ENCODE measurements at places on chromosomes 12 and 14.

DNA sequence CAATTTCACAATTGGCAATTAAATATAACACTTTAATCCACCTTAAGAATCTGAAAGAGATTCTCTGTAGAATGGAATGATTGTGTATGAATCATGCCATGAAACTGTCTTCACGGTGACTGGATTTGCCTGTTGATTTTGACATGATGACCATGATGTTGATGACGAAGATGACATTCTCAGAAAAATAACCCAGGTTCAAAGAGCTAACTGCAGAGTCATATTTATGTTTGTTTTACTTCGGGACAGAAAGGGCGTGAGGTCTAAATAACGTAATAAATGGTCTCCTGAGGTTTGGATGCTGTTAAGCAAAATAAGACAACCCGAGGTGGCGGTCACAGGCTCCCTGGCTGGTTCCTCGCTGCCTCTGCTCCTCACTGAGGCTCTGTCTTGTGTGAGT, 532.0 kb downstream of the TMEM121 start:
- no peak for DNase-seq

DNA sequence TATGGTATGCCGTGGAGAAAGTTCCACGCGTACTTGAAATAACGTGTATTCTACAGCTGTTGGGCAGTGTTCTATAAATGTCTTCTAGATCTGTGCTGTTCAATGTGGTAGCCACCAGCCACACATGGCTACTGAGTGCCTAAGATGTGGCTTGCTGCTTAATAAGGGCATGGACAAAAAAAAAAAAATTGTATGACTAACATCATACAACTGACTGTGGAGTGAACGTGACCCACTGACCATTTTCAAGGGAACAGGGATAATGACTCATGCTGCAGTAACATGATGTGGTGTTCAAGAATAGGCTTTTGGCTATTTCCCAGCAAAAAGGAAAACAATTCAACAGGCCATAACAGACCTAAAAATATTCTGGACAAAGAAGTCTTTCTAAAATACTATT, 13.0 kb downstream of the ATG14 start:
- no peak for DNase-seq

- DNase-seq = no peak
Observed at GRCh38 chr12:54420766-54421144, 1.7 kb upstream of the ITGA5 start.

DNA sequence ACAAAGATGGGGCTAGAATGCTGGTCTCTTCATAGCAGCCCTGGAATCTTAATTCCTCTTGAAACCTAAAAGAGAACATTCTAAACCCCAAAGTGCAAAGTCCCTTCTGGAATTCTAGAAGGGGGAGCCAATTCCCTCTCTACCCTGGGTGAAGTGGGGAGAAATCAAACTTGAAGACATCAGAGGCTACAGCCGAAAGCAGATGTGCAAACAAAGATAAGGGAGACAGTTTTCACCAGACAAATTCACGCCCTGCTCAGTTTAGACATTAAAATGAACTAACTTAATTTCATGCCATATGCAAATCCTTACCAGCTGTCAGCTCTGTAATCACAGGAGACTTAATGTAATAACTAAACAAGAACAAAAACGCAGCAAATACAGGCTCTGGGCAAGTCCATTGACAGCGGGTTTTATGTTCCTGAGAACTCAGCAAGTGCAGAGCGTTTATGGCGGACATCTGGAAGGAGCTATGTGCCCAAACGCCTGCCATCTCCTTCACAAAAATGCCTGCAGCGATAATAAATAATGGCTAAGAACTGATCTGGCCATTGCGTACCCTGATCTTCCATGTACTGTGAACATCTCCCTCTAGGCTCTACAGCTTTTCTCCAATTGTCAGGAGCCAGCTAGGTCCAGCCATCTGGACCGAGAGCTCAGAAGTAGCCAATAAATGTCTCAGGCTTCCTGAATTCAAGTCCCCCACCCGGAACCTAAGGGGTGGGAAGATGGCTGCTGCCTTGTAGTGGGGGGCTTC, 19.1 kb upstream of the FICD start:
- DNase-seq = no peak

DNA sequence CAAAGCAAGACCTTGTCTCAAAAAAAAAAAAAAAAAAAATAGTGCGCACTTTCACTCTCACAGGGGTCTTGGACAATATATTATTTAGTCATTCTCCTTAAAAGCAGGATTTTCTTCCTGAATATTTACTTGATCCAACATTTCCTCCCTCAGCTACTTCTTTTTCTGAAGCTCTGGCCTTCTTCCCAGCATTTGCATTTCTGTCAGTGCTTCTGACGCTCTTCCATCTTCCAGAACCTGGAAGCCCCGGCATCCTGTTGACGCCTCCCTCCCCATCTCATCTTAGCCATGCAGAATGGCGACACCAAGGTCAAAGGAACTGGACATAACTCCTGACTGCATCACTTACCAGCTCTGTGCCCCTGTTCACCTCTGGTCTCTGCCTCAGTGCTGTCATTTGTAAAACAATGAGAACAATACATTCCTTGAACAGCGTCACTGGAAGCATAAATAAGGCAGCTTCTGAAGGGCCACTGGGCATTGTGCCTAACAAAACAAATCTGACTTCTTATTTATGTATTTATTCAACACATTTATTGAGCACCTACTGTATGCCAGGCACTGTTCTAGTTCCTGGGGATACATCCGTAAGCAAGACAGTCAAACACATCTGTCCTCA, 90.9 kb upstream of the MDM1 start:
- DNase-seq = no peak

DNA sequence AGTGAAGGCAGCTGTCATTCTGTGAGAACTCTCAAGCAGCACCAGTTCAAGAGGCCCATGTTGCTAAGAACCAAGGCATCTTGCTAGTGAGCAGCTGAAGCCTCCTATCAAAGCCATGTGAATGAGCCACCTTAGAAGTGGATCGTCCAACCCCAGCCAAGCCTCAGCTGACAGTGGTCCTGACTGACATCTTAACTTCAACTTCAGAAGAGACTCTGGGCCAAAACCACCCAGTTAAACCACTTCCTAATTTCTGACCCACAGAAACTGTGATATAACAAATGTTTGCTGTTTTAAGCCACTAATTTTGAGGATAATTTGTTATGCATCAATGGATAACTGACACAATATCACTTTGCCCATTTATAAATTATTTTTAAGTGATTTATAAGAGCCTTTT, 256.0 kb downstream of the RPAP3 start:
- DNase-seq = no peak

- DNase-seq = peak; percentile 64
Observed at GRCh38 chr14:20857630-20858261, 33.4 kb upstream of the RNASE3 start.

DNA sequence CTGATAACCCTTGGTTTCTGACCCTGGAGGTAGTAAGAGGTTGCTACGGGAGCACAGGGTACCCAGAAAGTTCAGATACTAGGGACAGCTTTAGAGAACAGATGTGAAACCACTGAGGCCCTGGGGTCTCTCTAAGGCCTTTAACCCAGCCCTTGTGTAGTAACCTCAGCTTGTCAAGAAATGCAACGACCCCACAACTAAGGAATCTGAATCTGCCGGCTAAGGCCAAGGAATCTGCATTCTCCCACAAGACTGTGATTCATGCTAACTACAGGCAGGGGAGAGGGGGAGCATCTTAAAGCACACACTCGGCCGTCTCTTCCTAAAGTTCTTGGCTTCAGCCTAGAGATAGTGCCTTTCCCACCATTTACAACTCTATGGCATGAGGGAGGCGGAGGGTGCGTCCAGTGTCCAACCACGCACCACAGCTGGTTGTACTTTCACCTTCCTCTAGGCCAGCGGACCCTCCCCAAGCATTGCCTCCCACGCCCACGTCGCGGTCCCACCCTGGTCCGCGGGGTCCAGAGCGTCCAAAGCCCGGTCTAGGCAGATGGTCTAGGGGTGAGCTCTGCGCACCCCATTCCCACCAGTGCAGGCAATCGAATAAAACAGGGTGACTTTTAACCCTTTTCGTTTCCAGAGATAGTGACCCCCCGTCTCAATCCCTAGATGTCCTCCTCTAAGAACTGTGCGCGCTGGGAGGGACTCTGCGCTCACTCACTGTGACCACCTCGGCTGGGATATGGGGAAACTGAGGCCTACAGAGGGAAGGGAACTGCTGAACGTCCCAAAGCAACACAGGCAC, 735 bp upstream of the VASH1 start:
- no peak for DNase-seq

- DNase-seq = no peak
Observed at GRCh38 chr12:56071648-56072047, 8.3 kb upstream of the ERBB3 start.

- no peak for DNase-seq
Observed at GRCh38 chr12:109842021-109842420, 8.8 kb upstream of the TRPV4 start.

DNA sequence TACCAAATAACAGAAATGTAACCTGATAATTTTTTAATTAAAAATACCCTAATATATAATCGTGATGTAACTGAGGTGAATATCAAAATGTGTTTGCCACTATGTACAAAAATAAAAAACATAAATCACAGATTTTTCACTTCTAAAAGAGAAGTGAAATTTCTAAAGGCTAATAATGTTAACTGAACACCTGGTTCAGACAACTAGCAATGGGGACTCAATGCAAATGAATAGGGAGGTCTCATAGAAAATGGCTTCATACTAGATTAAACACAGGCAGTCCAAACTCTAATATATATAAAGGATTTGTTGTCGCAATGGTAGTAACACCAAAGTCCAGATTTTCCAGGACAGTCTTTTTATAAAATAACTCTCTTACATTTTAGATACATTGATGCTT, 365.4 kb upstream of the ATP2B1 start:
- DNase-seq = no peak

DNA sequence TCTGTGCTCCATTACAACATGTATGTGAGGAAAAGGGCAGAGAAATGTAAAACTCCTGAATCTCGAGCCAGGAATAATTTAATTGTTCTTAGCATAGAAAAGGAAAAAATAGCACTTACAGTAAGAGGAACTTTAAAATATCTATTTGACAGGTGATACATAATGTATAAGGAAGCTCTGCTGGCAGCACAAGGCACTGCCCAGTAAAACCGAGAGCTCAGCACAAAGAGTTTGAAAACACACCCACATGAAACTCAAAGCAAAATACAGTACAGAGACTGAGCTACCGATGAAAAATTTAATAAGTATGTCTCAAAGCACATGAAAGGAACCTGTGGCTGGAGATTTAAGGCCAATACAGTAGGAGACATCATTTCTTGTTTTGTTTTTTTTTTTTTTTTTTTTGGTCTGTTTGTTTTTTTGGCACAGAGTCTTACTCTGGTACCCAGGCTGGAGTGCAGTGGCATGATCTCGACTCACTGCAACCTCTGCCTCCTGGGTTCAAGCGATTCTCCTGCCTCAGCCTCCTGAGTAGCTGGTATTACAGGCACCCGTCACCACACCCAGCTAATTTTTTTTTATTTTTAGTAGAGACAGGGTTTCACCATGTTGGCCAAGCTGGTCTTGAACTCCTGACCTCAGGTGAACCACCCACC, 19.2 kb downstream of the CLIP1 start:
- peak; percentile 15 for DNase-seq

GRCh38 chr12:96457191-96457930, 32.0 kb upstream of the CFAP54 start:
- DNase-seq = no peak

GRCh38 chr14:69574263-69574953, at the start of gene CCDC177:
CCDC177 (minus strand) TSS chr14:69574871; CDS start chr14:69573622, 1,249 bp downstream.
- peak; percentile 77 for DNase-seq

DNA sequence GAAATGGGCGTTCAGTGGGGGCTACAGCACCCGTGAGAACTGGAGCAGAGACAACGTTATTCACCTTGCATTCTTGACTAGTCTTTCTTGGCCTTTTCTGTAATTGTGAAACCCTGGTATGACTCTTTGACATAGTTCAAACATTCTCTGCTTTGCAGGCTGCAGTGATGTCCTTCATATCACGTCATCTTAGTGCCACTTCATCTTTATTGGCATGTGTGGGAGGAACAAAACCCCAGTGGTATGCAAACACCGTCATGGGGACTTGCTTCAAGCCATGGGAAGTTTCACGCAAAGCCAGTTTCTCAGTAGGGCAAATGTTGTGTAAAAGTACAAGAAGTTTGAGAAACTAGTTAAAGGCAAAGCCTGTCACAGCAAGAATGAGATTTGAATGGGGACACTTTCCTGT, 20.2 kb upstream of the DUSP16 start:
- DNase-seq = peak; percentile 73

GRCh38 chr12:116123451-116124258, 153.8 kb downstream of the MED13L start:
- DNase-seq = peak; percentile 50

GRCh38 chr12:40192704-40193255, 32.0 kb upstream of the LRRK2 start:
- DNase-seq = no peak

- DNase-seq = no peak
Observed at GRCh38 chr14:68631394-68632053, 161.3 kb downstream of the ZFP36L1 start.

GRCh38 chr12:110424237-110424636, 20.7 kb upstream of the ANAPC7 start:
- no peak for DNase-seq

GRCh38 chr12:107086314-107086713, 7.0 kb downstream of the CRY1 start:
- DNase-seq = no peak

DNA sequence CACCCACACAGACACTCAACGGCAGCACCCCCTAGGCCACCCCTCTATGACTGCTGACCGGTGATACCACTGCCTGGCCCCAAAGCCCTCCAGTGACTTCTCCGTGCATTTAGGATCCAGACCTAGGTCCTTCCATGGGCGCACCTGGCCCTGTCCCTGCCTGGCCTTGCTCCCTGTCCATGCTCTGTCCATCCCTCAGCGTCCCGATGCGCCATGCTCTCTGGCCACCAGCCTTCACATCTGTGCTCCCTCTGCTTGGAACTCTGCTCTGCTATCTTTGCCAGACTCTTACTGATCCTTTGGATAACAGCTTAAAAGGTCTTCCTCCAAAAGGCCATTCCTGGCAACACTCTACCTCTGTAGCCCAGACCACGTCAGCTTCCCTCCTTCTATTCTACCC, 25.4 kb upstream of the HDAC7 start:
- no peak for DNase-seq

GRCh38 chr14:51978681-51979085, 10.7 kb upstream of the RTRAF start:
- DNase-seq = no peak

- no peak for DNase-seq
Observed at GRCh38 chr14:98634043-98634820, 637.8 kb downstream of the BCL11B start.

DNA sequence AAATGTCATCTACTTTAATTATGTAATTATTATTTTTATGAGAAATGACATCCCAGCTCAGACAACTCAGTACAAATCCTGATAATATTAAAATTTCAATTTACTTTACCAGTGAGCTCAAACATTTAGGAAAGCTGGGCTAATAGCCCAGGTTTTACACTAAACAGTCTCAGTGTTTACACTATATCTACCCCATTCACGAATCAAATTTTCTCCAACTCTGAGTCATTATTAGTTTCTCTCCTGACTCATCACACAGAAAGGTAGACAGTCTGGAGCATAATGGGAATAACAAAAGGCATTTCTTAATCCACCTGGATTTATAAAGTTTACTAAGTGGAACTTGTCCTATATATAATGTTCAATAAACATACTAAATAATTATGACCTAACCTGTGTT, 5.7 kb downstream of the PAWR start:
- DNase-seq = no peak

- DNase-seq = peak; percentile 19
Observed at GRCh38 chr12:123767613-123768012, 5.5 kb downstream of the DNAH10 start.

GRCh38 chr14:93977790-93978581, 1.6 kb upstream of the ASB2 start:
- DNase-seq = peak; percentile 88

- no peak for DNase-seq
Observed at GRCh38 chr12:123888989-123889388, 83.6 kb downstream of the CCDC92 start.
